NCI-H1105 (cell line): ENCODE measurements at places on chromosomes 3 and 15.

GRCh38 chr3:188720215-188720614 lies 451.6 kb upstream of the TPRG1 start:
- no peak for DNase-seq

- peak; percentile 32 for DNase-seq
Observed at GRCh38 chr3:163056874-163057497, 1560.4 kb downstream of the OTOL1 start.

DNA sequence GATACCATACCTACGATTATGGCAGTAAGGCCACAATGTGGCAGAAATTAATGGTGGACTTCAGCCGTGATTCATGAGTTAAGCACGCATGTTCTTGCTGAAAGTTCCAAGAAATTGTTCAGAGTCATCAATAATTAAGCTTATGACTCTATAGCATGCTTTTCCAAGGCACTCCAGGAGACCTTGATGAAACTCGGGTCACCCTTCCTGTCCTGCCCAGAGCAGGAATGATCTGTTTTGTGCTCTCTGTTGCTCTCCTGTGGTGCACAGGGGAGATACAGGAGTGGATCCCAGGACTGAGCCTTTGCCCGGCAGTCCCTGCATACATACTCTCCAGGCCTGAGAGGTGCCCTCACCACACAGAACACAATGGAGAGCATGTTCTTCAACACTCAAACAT lies 141.6 kb upstream of the SLC2A2 start:
- no peak for DNase-seq

DNA sequence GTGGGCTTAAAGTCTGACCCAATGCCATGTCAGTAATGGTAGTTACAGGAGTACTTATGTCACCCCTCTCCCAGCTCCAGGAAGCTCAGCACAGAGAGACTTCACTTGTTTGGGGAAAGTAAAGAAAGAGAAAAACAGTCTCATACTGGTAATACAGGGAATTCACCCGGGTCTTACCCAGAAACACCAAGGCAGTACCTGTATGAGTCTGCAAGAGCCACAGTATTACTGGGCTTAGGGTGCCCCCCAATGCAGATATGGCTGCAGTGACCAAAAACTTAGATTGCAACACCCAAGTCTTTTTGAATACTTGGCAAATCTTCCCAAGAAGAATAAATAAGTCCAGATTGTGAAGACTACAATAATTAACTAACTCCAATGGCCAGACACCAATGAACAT lies 622.1 kb downstream of the IGSF11 start:
- no peak for DNase-seq

DNA sequence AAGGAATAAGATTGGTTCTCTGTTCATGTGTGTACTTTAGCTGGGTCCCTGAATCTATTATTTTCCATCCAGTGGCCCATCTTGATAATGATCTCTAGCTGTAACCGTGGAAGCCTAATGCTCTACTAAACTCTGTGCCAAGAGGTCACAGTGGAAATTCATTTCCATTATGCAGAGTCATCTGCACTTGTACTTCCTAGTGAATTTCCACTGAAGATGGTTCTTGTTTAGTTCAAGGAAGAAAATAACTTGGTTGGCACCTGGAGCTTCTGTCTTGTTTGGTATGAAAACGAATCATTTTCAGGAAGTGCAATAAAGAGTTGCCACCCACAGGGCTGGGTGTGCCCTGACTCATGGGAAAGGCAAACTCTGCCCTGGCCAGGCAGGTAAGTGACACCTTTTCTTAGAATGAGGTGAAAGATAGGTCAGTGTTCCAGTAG lies 10.3 kb downstream of the LPP start:
- DNase-seq, result no peak

DNA sequence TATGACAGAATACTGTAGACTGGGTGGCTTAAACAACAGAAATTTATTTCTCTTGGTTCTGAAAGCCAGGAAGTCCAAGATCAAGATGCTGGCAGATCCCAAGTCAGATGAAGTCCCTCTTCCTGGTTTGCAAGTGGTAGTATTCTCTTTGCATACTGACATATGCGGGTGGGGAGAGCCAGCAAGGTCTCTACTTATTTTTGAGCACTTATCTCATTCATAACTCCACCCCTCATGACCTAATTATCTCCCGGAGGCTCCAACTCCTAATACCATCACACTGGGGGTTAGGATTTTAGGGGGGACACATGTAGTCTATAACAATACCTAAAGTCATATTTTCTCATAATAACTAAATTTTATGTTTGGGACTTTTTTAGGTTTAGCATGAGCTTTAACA lies 65.3 kb downstream of the BLM start:
- no peak for DNase-seq

- no peak for DNase-seq
Observed at GRCh38 chr15:76449455-76449854, 112.9 kb downstream of the ISL2 start.

DNA sequence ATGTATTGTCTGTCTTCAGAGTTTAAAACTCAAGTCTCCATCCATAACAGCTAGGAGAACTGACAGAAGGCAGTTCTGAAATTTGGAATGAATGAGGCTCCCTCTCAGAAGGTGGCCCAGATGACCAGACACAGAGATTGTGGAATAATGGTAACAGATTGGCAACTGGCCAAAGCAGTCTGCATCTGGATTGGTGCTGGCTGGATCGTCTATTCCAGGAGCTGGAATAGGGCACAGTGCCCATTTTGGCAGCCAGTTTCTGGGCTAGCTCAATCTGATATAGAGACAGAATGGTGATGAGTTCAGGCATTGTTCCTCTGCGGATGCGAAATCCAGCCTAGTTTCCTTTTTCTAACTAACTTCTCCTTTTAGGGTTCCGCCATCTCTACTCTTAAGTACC lies 851.7 kb downstream of the PDCD6IP start:
- no peak for DNase-seq
